Activated CD4-positive, CD25-positive, alpha-beta regulatory T cell (primary cell): ENCODE measurements at places on chromosomes 3 and 15.

DNA sequence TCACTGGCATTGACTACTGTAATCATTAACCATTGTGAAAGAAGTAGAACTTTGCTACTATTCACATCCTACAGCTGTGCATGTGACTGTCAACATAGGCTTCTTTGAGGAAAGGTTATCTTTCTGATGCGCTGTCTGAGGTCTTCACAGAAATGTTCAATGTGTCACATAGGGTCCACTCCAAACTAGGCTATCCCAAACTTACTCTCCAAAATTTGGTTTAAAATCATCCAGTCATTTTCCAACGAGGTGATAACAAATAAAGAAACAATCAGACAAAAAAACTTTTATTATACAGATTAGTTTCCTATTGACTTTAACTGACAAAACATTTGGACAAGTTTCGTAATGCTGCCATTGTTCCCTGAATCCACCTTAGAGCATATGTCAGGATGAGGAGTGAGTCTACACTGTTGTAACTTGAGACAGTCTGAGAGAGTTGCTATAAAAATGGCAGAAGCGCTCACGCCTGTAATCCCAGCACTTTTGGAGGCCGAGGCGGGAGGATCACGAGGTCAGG lies 511.6 kb downstream of the PLOD2 start:
- DNase-seq = no peak

- DNase-seq = no peak
Observed at GRCh38 chr3:178562143-178562946, 26.1 kb downstream of the KCNMB2 start.

DNA sequence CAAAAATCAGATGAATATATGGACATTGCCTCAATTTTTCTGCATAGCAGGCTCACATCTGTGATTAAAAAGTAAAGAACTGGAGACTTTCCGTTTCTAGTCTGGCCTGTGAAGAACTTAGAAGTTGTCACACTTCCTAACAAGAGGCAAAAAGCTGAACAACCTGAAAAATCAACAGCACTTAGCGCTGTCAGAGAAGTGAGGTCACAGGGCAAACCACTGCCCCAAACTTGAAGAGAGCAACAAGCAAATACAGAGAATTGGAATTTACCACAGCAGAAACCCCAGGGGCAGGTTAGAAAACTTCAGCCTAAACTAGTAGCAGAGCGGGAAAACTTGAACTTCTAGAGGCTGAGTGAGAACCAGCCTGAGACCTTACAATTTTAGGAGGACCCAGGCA lies 38.9 kb downstream of the CCDC54 start:
- DNase-seq = no peak

GRCh38 chr3:14988988-14989394 lies 41.6 kb downstream of the NR2C2 start:
- DNase-seq = no peak

- no peak for DNase-seq
Observed at GRCh38 chr3:177431525-177432176, 234.4 kb upstream of the TBL1XR1 start.

- peak; percentile 4 for DNase-seq
Observed at GRCh38 chr15:36883713-36884517, 216.4 kb downstream of the MEIS2 start.
